ENCODE measurements at places on chromosomes 5 and 9.

DNA sequence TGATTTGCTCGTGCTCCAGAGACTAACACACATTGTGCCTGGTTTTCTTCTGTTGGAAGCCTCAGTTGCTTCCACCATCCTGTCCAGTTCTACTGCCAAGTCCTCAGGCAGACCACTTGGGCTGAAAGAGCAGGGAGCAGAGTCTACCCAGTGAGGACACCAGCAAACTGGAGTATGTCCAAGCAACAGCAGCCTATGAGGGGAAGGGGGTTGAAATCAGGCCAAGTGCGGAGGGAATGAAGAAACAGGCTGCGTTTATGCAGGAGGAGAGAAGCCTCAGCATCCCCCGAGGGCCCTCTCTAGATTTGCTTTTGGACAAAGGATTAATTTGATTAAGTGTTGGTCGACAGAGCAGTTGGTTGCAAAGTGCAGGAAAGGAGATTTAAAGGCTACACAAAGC, 14.5 kb downstream of the DOCK2 start:
- no peak for DNase-seq

- no peak for DNase-seq
Measured at GRCh38 chr5:38557308-38557710, 863 bp upstream of the LIFR start.

DNA sequence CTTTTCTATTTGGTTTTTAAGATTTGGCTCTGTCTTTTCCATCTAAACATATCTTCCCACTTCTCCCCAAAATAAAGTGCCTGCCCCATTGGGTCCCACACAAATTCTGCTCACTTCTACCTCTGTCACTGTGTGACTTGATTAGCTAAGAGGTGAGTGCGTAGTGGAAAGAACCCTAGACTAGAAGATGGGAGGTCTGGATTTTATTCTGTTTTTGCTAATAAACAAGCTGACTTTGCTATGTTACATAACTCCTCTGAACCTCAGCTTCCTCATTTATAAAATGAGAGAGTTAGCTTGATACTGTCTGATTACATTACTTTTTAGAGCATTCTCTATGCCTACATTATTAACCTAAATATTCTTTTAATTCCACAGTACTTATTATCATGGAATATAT, 51.3 kb upstream of the PTGER4 start:
- DNase-seq = no peak

- DNase-seq = no peak
Measured at GRCh38 chr9:99118782-99119466, 14.0 kb downstream of the TGFBR1 start.

- no peak for DNase-seq
Measured at GRCh38 chr9:83509402-83509801, 28.8 kb downstream of the FRMD3 start.

DNA sequence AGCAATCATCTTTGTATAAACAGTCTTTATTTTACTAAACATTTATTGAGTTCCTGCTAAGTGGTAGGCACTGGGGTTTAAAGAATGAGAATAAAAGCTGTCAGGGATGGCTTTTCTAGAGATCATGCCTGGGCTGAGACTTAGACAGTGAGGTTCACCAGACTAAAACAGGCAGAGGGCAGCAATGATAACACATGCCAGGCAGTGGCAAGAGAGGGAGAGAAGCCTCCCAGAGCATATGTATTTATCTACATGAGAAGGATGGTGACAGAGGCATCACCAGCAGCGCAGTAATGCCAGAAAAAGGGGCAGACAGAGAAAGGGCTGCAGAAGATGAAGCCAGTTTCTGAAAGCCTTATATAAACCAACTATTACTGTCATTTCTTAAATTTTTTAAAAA, 121.0 kb upstream of the CCDC180 start:
- no peak for DNase-seq

- DNase-seq = no peak
Measured at GRCh38 chr9:16294133-16294770, 576.2 kb downstream of the BNC2 start.

- DNase-seq = no peak
Measured at GRCh38 chr9:36551910-36552309, 20.8 kb upstream of the MELK start.

DNA sequence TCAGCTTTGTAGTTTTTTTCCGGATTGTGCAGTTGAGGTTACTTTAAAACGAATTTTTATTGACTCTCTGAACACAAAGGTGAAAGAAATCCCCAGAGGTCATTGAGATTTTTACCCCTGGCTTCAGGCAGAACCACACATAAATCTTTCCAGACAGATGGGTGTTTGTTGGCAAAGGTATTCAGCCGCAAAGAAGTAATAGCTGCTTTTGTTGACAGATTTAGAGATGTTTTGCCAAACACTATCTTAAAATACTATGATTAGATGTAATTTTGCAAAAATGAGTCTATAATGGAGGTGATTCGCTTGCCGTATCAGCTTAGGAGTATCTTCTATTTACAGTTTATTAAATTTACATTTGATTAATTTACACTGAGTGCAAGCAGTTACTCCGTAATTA, 418.3 kb upstream of the CLINT1 start:
- no peak for DNase-seq

- no peak for DNase-seq
Measured at GRCh38 chr5:103793595-103794182, 231.1 kb upstream of the NUDT12 start.

GRCh38 chr5:77832938-77833337, 56.8 kb upstream of the TBCA start:
- DNase-seq = no peak

- no peak for DNase-seq
Measured at GRCh38 chr5:72226950-72227349, 93.1 kb downstream of the MRPS27 start.

GRCh38 chr5:74693191-74693590, 8.2 kb downstream of the HEXB start:
- no peak for DNase-seq

- no peak for DNase-seq
Measured at GRCh38 chr5:3302228-3302627, 293.4 kb upstream of the IRX1 start.

Data from NCI-H460 (cell line).